Right atrium auricular region (tissue), 2 donors: ENCODE measurements at places on chromosomes 2 and 18. TPM values are rescaled to one million over a fixed set of nuclear protein-coding genes. Genes with fewer than 3 reads are reported as not detected.
A peak's percentile ranks its signal among the peaks of the same experiment; 100 is the strongest.

GRCh38 chr18:24398540-24398939, 916 bp upstream of the OSBPL1A start:
- no peak for DNase-seq

DNA sequence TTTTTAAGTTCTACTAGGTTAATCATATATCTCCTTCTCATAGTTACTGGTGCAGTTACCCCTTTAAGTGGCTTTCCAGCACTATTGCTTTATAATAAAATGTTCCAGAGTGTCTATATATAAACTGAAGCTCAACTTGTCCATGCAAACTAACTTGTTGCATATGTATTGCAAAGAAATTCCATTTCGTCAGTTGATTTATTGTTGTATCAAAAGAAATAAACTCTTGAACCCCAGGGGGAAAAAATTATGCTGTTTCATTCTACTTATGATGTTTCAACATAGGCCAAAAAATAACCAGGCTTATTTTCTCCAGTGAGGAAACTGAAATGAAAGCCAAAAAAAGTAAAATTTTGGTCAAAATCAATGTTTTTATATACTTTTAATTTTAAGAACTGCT, 491.9 kb downstream of the NR4A2 start:
- DNase-seq = no peak

GRCh38 chr2:239051891-239052445, 204.1 kb downstream of the TWIST2 start:
- no peak for DNase-seq

- no peak for DNase-seq
These were observed 42.3 kb downstream of the CRIM1 start for GRCh38 chr2:36397728-36398413.

GRCh38 chr18:9405130-9405529, 70.2 kb upstream of the RALBP1 start:
- no peak for DNase-seq

GRCh38 chr2:64837925-64838641, 151.1 kb upstream of the SLC1A4 start:
- DNase-seq = no peak

DNA sequence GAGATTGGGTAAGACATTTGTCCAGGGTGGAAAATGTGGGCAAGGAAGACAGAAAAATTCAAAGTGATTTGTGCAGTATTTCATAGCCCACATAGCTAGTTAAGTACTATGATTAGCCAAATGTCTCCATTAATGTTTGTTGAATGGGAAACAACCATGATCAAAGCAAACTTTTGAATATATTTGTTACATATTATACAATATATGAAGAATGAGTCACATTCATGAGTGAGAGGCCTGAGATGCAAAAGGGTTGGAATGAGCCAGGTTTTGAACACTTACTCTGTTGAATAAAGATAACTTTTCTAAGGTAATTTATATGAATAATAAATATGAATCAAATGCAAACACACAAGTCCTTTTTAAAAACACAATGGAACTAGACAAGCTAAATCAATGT, 984.5 kb upstream of the CDH2 start:
- DNase-seq = no peak

DNA sequence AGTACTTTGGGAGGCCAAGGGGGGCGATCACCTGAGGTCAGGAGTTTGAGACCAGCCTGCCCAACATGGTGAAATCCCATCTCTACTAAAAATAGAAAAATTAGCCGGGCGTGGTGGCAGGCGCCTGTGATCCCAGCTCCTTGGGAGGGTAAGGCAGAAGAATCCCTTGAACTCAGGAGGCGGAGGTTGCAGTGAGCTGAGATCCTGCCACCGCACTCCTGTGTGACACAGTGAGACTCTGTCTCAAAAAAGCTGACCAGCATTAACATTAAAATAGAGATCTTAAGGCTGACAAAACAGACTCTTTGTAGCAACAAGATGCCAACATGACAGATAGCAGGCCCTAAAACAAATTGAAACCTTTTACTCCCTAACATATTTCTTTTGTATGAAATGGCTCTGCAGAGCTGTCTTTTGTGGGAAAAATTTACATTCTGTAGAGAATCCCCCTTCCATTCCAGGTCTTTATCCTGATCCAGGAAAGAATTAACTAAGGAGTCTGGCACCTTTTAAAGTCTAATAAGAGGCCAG, 213.9 kb downstream of the RAB3GAP1 start:
- DNase-seq = no peak

- DNase-seq = no peak
These were observed 2.0 kb downstream of the IKZF2 start for GRCh38 chr2:213149294-213149875.

DNA sequence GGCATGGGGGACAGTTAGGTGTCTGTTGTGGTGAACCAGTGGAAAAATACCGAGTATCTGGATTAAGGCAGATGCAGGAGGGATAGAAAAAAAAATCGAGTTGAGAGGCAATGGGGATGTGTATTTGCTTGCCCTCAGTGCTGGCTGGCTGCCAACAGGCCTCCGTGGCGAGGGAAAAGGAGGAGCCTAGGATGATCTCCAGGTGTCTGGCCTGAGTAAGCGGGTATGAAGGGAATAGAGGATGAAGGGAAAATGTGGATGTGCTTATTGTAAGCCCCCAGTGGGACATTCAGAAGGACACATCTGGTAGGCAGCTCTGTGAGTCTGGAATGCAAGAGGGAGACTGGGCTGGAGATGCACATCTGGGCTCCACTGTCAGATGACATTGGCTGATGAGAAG, 22.8 kb downstream of the KCNS3 start:
- DNase-seq = no peak

- DNase-seq = peak; percentile 55
These were observed 3.0 kb upstream of the IL1RN start for GRCh38 chr2:113124181-113124961.

GRCh38 chr18:46028536-46028891, 43.5 kb downstream of the PSTPIP2 start:
- DNase-seq = no peak

DNA sequence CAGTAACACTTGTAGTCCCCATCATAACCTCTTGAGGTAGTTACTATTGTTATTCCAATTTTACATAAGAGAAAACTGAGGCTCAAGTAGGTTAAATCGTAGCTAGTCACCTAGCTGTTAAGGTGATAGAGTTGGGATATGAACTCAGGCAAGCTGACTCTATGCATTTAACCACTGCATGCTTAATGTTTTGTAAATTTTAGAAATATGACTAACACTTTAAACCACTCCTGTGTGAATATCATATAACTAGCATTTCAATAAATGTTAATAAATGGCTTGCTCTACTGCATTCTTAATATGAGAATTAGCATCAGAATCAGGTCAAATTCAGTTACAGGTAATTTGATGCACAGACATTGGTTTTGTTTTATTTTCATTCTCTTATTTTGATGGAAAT, 35.6 kb upstream of the CREB1 start:
- no peak for DNase-seq

DNA sequence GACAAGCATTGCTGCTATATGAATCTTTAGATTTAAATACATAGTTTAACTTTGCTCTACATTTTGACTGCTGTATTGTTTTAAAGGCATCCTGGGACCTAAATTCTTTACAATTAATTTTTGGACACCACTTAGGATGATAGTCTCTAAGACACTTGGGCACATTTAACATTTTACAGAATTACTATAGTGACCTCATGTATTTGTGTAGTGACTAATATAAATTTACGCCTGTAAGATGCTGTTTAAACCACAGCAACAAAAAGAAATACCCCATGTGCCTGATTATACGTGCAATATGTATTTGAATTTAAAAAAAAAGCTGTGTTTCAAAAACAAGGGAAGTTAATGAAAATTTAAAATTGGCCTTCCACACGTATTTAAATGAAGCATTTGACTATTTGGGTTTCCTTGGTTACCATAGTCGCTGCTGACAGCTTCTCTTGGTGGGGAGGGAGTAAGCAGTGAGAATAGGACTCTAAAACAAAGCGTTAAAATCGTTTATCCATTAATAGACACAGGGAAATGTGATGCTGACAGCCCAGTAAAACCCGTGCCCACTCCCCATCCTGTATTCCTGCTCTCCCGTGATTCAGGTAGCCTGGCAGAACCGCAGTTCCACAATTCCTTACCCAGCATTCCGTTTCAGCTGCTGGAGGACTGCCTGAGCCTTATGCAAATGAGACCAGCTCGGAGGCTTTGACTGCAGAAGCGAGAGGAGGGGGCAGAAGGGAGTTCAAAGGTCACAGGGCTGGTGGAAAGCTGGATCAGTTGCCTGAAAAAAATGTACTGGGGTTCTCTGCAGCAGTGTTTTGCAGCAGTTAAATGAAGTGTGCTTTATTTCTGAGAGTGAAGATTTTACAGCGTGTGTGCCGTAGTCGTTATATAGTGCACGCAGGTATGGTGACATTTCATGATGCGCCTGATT, 104.3 kb downstream of the CSRNP3 start:
- peak; percentile 62 for DNase-seq

TMEM198 gene
- total RNA-seq = 4.3 TPM

CKAP2L gene
- 0.82 TPM for total RNA-seq

HRH4 gene
- total RNA-seq = not detected

HEATR5B gene
- 16.4 TPM for total RNA-seq

GATA6 gene
- 88.7 TPM for total RNA-seq

GALM gene
- 17.9 TPM for total RNA-seq

PKDCC gene
- 128 TPM for total RNA-seq

CCL20 gene
- not detected for total RNA-seq

CENPA gene
- total RNA-seq = 0.41 TPM
